ENCODE measurements at places on chromosomes 2 and 18.

DNA sequence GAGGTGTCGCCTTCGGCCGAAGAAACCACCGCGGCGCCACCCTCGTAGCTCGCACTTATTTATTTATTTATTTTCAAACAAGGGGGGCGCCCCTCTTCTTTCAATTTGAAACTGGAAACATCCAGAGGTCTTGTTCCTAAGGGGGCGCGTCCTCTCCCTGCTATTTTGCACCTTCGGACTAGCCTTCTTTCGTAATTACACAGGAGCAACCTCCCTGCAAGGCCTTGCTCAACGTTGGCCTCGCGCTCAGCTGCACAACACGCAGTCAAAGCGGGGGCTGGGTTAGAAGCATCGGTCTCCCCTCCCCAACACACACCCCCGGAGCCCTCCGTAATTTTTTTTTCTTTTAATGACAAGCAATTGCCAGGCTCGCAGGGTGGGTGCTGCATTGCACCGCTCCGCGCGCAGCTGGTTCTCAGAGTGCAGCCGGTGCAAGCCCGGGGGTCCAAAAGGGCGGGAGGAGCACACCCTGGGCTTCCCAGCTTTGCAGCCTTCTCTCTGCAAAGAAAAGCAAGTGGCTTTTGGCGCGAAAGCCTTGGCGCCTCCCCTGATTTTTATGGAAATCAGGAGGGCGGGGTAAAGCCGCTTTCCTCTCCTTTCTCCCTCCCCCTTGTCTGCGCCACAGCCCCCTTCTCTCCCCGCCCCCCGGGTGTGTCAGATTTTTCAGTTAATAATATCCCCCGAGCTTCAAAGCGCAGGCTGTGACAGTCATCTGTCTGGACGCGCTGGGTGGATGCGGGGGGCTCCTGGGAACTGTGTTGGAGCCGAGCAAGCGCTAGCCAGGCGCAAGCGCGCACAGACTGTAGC, at the start of gene MYCN:
Gene MYCN, plus strand, starts transcription at position 697 of the 807 bp plus-strand sequence. CDS start 1,515 bp downstream, outside the sequence.
- peak; percentile 98 for DNase-seq

DNA sequence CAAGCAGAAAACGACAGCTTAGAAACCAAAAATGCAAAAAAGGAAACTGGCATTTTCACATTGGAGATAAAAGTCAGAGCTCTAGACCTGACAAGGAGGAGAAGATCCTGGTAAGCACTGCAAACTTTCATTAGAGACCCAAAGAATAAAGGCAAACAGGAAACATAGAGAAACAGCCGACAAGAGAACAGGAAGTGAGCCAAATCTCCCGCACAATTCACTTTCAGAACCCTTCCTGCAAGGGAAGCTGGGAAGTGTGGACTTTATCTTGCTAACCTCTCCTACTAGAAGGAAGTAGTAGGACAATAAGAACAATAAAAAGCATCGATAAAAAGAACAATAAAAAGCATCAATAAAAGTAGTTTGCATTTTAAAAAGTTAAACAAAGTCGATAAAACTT, 417.8 kb upstream of the SPHKAP start:
- no peak for DNase-seq

GRCh38 chr18:35029770-35030169, 11.4 kb upstream of the MAPRE2 start:
- no peak for DNase-seq

- DNase-seq: no peak
These were observed 8.6 kb downstream of the CLIP4 start for GRCh38 chr2:29123617-29124349.

- peak; percentile 50 for DNase-seq
These were observed 20.5 kb upstream of the LRPPRC start for GRCh38 chr2:44016282-44016681.

- no peak for DNase-seq
These were observed 265.5 kb downstream of the ATAD2B start for GRCh38 chr2:23661276-23662050.

DNA sequence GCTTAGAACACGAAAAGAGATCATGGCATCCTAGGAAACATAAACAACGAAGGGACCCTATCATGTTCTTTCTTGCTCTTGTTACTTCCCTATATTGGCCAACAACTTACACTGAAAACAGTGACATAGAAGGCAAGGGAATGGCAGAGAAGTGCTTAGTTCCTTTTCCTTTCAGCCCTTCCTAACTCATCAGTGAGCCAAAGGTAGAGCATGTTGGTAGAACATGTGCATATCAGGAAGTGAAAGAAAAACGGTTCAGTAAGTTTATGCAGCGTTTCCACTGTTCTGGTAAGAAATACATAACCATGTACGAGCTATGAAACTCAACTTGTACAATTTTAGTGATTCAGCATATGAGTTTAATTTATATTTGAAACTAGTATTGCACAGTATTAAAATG, 21.7 kb downstream of the AKAIN1 start:
- no peak for DNase-seq

GRCh38 chr2:168926621-168927386, 25.7 kb downstream of the G6PC2 start:
- no peak for DNase-seq

DNA sequence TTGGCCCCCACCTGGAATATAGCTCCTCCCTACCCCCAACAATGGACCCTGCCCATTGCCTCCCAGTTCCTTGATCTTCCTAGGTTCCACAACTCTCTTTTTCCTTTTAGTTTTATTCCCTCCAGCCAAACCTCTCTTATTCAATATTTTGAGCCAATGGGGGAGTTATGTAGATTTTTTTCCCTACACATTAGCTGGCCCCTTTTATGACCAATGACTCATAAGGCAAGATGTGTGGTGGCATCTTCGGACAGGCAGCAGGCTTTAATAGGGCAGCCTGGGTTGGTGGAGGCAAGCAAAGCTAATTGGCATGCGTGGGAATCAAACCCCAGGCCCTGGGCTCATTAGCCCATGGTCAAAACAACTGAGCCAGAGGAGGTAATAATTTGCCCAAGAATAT, 9.2 kb downstream of the GRP start:
- no peak for DNase-seq

DNA sequence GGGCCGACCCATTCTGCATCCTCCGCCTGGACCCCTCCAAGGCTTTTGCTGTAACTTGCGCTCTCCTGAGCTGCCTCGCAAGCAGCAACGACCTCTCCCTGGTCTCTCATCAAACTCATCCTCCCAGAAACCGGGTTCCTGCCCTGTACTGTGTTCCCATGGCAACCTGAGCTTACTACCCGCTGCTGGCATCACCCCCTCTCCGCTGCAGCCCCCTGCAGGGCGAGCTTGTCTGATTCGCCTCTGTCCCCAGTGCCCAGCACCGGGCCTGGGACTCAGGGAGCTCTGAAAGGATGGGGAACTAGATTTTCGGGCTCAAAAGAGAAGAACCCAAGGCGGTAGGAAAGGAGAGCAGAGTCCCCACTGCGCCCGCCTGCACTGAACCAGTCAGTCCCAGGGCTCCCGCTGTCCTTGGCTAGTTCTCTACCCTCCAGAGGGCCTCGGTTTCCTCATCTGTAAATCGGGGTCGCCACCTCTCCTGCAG, 463 bp downstream of the HS1BP3 start:
- peak; percentile 42 for DNase-seq

DNA sequence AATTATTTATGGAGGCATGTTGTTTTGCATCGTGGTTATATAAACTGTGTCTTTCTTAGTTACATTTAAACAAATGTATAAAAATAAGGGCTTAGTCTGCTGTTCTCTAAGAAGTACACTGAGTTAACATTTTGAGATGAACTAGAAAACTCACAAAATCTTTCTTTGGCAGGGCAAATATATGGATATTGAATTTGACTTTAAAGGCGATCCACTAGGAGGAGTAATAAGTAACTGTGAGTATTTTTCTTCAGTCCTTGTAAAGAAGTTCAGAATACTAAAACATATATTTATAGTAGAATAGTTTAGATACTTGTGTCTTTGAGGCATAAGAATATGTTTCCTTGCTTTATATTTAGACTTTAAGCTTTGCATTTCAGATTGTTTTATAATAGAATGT, 104.8 kb downstream of the MYO1B start:
- no peak for DNase-seq

- peak; percentile 85 for DNase-seq
These were observed 59.0 kb upstream of the LDLRAD4 start for GRCh38 chr18:13159579-13159978.

DNA sequence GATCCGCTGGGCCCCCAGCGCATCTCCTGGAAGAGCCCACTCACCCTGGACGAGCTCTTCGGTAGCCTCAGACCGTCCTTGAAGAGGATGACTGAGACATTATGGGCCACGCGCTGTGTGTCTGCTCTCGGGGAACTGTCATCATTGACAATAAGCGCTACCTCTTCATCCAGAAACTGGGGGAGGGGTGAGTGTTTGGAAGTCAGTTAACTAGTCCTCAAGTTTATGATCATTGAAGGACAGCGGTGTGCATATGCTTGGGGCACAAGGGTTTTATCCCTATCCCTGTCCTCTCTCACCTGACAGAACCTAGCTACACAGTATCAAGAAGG, 586 bp downstream of the STK16 start:
- no peak for DNase-seq

- no peak for DNase-seq
These were observed 15.4 kb downstream of the MRPL44 start for GRCh38 chr2:223972656-223973102.

- DNase-seq: no peak
These were observed 113.1 kb downstream of the ZNF532 start for GRCh38 chr18:58977801-58978200.

DNA sequence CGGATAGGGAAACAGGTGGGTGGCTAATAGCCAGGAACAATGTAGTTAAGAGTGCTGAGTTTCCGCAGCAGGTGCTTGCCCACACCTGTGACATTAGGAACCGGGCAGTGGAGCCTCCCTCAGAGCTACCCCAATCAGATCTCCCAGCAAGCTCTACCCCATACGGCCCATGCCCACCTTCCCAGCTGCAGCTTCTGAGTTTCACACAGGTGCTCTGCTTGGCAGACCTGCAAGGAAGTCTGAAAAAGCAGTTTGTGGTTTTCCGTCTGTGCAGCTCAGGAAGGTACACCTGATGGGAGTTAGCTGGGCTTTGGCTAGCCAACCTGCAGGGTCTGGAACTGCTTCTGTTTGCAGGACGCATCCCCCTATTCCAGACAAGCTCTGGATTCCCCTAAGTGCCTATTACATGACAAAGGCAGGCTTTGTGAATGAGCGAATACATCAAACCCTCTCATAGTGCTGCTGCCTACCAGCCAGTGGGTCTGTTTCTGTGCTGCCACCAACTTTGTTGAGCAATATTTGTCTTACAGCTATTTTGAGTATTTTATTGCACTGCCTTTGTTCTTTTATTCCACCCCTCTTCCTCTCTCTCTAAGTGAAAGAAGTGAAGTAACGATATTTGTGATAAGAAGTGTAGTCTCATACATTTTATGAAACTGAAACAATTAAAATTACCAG, 24.7 kb upstream of the CEP68 start:
- peak; percentile 54 for DNase-seq

- DNase-seq: no peak
These were observed 266.4 kb upstream of the ETAA1 start for GRCh38 chr2:67130531-67131256.

DNA sequence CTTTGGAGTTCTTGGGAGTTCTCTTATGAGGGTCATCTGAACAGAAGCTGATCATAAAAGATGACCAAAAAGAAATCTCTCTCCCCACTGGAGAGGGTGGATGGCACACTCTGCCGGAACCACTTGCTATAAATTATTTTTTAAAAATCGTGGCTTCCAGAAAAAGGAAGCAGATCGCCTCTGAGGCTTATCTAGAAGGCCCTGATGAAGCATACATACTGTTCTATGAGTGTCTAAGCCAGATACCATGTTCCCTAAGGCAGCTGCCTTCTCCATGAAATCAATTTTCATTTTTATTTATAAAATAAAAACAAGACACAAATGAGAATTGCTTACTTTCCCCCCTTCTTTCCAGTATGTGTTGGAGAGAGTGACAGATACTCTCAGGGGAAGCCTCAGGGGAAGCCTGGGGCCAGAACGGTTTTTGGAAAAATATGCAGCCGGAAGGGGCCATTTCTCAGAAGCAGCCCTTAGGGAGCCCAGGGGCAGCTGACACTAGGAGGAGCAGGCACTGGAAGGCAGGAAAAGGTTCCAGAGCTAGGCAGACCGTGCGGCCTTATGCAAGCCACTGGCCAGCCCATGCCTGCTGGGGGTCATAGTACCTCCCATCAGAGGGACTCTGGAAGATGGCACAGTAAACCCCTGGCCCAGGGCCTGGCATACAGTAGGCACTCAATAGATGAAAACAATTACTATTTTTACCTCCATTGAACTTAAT, 130.6 kb downstream of the CABLES1 start:
- peak; percentile 54 for DNase-seq

- DNase-seq: no peak
These were observed 1231.1 kb upstream of the NXPH2 start for GRCh38 chr2:140011287-140011686.

- no peak for DNase-seq
These were observed 200.2 kb downstream of the OSR1 start for GRCh38 chr2:19158211-19158610.

DNA sequence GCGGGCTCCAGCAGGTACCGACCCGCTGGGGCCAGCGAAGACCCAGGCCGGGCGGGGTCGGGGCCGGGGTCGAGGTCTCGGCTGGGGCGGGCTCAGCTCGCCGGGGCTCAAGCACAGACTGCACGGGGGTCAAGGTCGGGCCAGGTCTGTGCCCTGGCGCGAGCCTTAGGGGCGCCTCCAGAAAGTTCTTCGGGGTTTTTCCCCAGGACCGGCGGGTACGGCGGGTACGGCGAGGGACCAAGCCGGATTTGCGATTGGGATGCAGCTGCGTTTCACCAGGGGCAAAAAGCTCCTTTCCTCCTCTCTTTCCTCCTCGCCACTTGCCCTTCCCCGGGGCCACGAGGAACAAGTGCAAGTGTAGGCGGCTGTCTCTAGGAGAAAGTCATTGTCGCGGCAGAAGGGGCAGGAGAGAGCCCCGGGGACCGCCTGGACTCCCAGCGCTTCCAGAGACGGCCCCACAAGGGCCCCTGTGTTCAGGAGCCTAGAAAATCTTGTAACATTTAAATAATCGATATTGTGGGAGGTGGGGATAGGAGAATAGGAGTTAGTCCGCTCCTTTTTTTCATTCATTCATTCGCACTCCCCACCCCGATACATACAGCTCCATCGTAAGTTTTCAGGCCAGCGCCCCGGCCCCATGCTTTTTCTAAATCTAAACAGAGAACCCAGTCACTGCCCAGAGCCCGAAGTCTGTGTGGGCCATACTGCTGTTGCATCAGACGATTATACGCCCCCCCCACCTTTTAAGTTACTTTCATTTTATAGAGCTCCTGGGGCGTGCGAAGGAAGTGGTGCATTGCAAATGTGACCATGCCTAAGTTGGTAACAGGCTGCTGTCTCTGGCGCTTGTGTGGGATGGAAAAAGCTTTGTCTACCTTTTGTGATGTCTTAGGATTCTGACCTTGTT, 679 bp downstream of the PMAIP1 start:
- peak; percentile 64 for DNase-seq

DNA sequence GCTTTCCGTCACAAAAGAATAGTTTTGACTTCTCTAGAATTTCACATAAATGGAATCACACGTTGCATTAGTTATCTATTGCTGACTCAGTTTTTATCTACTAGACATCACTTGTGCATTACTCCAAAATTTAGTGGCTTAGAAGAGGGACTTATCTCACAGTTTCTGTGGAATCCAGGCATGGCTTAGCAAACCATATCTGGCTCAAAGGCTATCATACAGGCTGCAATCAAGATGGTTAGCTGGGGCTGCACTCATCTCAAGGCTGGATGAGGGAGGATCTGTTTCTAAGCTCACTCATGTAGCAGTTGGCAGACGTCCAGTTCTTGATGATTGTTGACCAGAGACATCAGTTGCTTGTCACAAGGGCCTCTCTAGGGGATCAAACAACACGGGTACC, 6.6 kb upstream of the DSC3 start:
- peak; percentile 33 for DNase-seq

GRCh38 chr2:235614176-235614860, 120.5 kb downstream of the AGAP1 start:
- no peak for DNase-seq
